ENCODE measurements at places on chromosomes 5 and 9.
A peak's percentile ranks its signal among the peaks of the same experiment; 100 is the strongest.

- DNase-seq, result no peak
Observed at GRCh38 chr5:78009937-78010527, 233.9 kb upstream of the TBCA start.

- no peak for DNase-seq
Observed at GRCh38 chr5:69416180-69416579, 1.3 kb downstream of the MARVELD2 start.

DNA sequence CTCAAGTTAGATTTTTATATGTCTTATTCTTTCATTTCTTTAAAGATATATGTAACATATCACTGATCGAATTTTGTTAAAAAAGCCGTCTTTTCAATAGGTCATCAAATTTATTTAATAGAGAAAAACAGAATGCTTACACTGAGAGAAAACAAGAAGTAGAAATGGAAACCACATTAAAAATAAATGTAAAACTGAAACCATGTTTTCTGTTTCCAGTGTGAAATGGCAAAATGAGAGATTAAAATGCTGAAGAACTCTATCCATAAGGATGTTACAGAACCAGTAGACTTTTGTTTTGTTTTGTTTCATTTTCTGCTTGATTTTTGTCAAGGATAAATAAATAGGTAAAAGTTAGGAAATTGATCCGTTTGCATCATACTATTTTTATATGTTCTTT is 210.1 kb downstream of the PRDM9 start:
- no peak for DNase-seq

DNA sequence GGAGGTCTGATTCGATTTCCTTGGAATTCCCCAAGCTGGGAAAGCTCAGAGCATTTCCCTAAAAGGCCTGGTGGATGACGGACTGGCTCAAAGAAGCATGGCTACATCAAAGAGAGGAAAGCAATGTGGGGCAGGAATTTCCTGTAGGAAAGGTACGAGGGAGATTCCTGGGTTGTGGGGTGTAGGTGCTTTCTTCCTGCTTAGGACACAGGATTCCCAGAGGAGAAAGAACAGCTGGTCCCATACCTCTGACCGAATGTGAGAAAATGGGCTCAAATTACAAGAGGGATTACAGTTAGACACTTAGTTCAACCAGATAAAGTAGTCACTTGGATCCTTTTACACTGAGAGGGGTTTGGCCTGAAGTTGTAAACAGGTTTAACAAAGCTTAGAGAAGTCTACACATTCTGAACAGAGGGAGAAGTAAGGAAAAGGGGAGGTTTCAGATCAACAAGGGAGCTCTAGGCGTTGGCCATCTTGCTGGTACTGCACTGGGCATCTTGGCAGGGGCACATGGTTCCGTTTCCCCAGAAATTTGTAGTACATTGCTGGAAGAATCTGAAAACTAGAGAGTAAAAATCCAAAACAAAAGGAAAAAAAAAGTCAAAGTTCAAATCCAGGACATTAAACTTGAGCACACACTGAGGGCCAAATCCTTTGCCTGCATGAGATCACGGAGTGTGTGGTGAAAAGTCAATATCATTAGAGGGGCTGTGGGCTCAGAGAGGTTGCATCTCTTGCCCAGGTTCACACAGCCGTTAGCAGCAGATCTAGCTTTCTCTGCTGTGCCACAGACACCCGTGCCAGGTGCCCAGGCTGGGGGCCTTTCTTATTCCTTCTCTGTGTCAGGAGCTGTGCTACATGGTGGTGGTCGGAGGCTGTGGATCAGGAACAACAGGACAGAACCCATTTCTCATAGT is 171.3 kb downstream of the RGS3 start:
- no peak for DNase-seq

- no peak for DNase-seq
Observed at GRCh38 chr5:112883192-112883591, 22.1 kb downstream of the SRP19 start.

DNA sequence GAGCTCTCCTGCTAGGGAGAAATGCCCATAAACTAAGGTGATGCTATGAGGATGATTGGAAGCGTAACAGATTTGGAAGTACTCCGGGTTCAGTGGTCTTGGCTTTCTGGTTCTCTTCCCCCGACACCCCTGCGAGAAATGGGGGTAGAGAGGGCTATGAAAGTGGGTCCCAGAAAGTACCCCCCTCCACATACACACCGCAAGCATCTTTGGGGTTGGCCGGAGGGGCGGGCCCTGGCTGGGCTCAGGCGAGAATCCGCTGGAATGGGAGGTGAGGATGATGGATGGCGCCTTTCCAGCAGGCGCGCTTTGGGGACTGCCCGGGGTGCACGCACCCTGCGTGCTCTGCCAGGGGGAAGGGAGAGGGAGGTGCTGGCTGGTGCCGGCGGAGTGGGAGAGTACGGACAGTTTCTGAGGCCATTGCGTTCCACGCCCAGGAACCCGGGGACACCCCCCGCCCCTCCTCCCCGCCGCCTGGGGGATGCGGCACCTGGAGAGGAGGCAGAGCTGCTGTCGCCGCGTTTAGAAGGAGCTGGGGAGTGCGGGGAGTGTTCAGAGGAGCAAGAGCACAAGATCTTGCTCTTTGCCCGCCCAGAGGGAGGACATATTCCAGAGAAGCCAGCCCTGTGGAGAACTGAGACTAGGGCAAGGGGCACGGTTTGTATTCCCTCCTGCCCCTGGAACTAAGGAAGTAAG is 1.9 kb downstream of the PCSK5 start:
- peak; percentile 8 for DNase-seq

DNA sequence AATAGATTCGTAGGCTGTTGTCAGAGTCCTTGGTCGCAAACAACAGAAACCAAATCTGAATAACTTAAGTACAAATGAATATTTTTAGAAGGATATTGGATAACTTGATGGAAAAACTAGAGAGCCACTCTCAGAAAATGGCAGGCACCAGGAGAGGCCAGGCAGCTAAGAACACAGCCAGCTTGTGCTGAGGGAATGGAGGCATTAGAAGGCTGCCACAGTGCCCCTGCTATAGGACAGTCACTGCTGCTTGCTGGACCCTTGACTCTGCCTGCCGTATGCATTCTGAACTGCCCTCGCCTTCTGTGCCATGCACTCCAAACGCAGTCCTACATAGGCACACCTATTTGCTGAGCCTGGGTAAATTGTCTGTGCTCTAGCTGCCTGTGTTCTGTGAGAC is 78.6 kb downstream of the MAST4 start:
- DNase-seq, result no peak

GRCh38 chr5:142197098-142197497 is 88.5 kb downstream of the NDFIP1 start:
- no peak for DNase-seq

DNA sequence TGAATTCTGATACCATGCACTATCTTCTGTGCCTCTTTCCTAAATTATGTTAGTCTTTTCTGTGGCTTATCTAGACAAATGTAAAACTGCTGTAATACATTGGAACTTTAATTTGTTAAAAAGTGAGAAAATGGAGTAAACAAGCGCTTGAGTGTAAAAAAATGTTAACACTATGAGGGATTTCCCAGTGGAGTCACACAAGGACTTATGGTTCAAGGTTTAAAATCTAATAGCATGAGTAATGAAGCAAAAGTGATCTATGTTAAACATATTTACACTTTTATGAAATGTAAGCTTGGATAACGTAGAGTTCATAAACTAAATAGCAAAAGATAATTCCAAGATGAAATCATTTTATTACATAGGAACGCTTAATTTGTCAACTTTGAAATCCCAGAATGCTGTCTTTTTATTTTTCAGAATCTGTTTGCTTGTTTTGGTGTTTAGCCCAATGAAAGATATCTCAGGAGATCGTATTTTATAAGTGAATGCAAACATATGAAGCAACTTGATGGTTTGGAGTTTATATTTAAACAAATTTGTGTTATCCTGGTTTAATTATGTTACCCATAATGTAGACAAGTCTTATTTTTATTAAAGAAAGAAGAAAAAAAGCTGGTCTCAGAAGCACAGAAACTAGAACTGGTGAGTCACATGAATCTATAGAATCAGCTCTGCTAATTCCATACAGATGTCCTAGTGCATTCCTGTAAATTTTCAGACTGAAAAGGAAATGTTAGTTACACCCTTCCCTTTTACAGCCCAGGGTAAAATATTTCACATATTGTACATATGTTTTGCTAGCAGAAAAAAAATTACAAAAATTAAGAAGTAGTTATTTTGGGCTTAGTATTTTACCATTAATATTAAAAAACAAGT is 34.2 kb upstream of the FBN2 start:
- DNase-seq, result no peak

- no peak for DNase-seq
Observed at GRCh38 chr5:140408750-140409241, 7.2 kb downstream of the ANKHD1 start.

GRCh38 chr9:130301483-130302286 is 36.1 kb downstream of the HMCN2 start:
- DNase-seq, result no peak

GRCh38 chr9:22446950-22447617 is 460 bp downstream of the DMRTA1 start:
- peak; percentile 26 for DNase-seq

DNA sequence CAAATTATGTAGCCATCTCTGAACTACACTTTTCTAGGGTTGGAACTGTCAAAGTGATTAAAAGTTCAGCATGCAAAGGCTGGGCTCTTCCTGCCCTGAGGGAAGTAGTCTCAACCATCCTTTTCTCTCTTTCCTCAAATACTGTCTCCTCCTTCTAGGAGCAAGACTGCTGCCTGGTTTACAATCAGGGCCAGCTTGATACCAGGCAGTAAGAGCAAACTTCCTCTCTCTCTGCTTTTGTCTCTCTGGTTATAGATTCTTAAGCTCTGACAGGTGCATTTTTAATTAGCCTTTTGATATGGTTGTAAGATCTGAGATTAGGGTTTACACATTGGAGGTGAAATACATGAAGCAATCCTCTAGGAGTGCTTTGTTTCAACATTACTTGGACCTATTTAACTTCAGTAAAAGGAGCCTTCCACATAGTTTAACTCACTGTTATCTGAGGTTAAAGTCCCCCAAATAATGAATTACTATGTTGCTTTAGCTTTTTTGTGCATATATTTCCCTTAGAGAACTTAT is 436.1 kb downstream of the SPATA31D1 start:
- no peak for DNase-seq

DNA sequence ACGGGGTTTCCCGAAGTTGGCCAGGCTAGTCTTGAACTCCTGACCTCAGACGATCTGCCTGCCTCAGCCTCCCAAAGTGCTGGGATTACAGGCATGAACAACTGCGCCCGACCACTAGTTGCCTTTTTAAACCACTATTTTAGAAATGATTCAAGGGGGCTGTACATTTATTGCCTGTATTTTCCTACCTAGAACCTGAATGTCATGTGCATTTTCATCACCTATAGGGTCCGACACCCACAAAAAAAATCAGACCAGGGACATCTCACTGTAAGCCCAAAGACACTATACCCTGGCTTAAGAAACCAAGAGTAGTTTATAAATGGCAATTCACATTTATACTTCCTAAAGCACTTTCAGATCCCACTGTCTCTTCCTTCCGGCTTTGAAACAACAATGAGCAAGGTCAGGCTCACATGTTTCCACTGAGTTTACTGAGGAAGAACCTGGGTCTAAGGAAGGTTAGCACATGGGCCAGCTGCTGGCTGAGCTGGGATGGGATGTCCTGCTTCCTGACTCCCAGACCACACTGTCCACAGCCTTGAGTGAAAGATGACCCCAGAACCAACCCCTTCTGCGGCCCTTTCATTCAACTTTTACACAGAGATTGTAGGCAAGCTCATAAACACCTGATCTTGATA is 87.3 kb downstream of the SERINC5 start:
- no peak for DNase-seq

- DNase-seq, result no peak
Observed at GRCh38 chr9:131404581-131404980, 10.7 kb downstream of the PRRC2B start.

DNA sequence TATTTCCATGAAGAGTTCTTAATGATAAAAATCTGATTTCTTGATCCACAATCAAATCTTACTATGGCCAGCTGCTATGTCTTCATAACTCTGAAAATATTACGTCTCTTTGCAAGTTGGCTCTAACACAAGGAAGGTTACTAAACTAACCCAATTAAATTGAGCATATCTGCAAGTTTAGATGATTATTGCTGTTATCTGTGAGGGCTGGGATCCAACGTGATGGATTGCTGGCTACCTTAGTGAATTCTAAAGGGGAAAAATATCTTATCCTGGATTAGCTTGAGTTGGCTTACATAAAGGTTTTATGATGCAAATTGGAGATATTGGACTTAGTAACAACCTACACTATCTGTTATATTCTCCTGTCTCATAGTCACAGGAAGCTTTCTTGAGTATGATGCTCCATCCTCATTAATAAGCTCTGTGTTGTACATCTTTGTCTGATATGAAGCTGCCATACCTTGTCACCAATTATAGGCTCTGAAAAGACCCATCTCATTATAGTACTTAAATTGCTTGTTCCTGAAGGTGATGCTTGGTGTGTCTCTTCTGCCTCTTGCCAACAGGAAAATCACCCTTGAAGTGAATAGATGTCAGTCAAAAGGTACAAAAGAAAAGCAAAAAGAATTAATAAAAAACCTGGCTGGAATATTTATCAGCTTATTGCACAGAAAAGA is 733.0 kb upstream of the MEF2C start:
- no peak for DNase-seq

GRCh38 chr5:17879276-17879675 is 245.0 kb downstream of the TAF11L14 start:
- no peak for DNase-seq

DNA sequence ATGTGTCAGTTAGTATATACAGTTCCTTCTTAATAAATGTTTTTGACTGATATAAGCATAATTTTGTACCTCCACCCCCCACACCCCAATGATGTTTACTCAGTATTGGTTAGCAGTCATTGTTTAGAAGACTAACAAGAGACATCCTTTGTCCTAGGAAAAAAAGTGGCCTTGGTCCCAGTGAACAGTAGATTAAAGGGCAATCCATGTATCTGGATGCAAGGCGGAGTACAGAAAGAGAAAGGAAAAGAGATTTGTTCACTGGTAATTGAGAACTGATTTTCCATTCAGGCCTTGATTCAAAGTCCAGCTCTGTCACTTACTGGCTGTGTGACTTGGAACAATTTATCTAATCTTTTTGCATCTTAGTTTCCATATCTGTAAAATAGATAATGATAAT is 4.6 kb downstream of the RALGPS1 start:
- DNase-seq, result no peak

Measured in activated T-cell treated with anti-CD3 and anti-CD28 coated beads for 24 hours (primary cell).